ENCODE measurements at places on chromosomes 13 and 19.

DNA sequence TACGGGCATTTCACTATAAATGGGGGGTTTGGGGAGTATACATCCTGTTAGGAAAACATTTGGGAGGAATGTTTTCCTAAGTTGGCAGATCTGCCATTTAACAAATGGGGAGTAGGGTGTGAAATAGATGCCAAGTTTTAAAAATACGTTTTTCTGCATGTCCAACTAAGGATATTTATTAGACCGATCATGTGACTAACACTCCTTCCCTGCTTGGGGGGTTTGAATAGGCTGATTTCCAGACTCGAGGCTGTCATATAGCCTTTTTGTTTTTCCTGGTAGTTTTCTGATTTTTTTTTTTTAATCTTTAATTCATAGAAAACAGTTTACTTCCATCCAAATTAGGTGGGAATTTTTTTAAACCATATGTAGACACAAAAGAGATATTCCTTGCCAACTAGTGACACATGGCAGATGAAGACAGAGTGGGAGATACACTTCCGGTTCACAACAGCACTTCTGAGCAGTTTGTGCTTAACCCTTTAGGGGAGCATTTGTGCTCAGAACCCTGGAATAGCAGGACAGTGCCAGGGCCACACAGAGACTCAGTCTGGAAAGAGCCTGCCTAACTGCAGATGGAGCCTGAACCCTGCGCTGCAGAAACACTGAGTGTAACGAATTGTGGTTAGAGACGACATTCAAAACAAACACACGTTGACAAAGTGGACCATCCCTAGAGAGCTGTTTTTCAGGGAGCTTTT is 5.6 kb upstream of the GATAD2A start:
- DNase-seq: no peak

GRCh38 chr13:93847162-93847561 is 620.6 kb downstream of the GPC6 start:
- no peak for DNase-seq

DNA sequence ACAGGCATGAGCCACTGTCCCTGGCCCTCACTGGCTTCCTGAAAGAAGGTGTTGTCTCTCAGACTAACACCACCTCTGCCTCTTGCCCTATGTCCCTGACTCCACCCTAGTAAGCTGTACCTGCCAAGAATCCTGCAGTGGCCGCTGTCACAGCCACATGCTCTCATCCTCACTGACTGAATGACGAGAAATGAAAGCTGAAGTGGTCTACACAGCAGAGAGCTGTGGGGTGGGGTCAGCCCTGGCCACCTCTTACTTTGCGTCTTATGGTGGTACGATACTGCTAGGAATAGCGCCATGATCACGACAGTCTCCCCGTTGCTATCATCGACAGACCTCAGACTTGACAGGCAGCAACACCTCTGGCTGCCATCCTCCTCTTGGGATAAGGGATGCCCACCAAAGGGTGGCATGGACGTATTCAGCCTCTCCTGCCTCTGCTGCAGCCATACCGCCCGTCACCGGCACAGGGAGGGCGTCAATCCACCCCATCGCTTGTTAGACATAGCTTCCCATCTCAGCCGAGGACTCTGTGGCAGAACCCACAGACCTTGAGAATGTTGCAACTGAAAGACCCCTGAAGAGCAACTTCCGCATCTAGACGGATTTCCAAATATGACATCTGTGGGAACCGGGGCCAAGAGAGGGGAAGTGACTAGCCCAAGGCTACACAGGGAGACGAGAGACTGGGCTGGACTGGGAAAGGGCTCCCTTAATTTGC is 809 bp downstream of the MYO1F start:
- DNase-seq: no peak

GRCh38 chr19:42440357-42441048 is 2.2 kb downstream of the CXCL17 start:
- peak; percentile 79 for DNase-seq

GRCh38 chr19:52901842-52902241 is 4.4 kb upstream of the ZNF320 start:
- no peak for DNase-seq

DNA sequence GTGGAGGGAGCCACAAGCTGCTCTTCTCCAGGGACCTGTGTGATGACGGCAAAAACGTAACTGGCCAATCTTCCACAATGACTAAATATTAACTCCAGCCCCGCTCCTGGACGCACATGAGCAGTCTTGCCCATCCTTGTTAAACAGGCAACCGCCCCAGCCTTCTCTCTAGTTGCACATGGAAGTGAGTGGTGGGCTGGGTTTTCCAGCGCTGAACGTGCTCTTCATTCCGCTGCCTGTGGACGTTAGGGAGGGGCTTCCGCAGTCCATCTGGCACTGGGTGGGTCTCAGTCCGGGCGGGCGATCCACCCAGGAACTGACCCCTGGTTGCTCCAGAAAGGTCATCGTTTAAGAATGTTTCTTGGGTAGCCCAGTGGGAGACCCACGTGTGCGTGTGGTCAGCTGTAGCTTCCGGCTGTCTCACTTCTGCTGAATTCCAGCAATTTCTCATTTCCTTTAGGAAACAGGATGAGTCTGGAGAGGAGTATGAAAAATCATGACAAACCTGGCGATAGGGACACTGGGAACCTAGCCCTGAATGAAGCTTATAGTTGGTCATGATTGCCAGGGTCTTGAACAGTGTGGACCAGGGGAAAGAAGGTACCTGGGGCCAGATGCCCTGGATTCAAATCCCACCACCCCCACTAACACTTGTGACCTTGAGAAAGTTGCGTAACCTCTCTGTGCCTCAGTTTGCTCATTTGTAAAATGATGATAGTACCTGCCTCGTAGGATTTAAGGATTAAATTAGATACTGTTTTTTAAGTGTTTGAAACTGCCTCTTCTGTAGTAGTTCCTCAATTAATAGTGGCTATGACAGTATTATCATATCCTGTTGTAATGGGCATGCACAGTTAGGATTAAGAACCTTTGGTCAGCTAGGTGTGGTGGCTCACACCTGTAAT is 92.6 kb downstream of the SIPA1L3 start:
- no peak for DNase-seq

- peak; percentile 52 for DNase-seq
Observed at GRCh38 chr19:10431254-10431942, 11.1 kb downstream of the PDE4A start.

DNA sequence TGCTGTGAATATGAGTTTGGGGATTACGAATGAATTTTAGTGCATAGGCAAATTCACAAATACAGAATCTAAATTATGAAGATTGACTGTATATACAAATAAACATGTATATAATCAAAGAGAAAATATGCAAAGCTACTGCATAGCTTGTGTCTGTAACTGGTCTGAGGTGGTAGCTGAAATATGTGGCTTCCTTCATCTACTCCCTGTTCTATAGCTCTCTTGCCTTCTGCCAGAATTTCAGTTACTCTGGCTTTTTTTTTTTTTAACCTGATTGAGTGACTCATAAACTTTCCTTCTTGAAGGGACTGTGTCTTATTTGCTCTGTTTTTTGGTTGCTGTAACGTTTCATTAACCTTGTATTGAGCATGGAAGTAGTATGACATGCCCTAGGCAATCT is 26.6 kb downstream of the DNAJC3 start:
- DNase-seq: no peak

GRCh38 chr13:48749699-48750473 is 96.2 kb downstream of the CYSLTR2 start:
- no peak for DNase-seq

GRCh38 chr19:17156947-17157302 is 58.2 kb upstream of the USE1 start:
- DNase-seq: no peak

GRCh38 chr13:28449826-28450773 is 44.8 kb downstream of the FLT1 start:
- DNase-seq: no peak

GRCh38 chr19:38319421-38320258 is at the start of gene KCNK6:
KCNK6 (plus strand) TSS chr19:38319845; CDS start chr19:38319951, 106 bp downstream.
- no peak for DNase-seq

DNA sequence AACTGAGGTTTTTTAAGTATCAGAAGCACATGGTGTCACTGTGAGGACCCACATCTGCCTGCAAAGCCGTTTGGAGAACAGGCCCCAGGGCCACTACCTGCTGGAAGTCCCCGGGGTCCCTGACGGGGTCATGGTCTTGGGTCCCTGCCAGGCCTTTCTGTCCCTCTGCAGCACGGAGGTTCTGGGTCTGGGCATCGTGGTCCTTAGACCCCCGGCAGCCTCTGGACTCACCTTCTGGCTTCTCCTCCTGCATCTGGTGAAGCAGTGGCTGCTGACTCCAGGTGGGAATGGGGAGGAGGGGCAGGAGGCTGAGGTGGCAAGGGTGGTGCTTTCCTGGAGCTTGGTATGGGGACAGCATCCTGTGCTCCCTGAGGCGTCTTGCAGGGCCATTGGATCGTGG is 198.6 kb downstream of the TEX29 start:
- DNase-seq: no peak

- no peak for DNase-seq
Observed at GRCh38 chr13:85771856-85772255, 27.4 kb downstream of the SLITRK6 start.

DNA sequence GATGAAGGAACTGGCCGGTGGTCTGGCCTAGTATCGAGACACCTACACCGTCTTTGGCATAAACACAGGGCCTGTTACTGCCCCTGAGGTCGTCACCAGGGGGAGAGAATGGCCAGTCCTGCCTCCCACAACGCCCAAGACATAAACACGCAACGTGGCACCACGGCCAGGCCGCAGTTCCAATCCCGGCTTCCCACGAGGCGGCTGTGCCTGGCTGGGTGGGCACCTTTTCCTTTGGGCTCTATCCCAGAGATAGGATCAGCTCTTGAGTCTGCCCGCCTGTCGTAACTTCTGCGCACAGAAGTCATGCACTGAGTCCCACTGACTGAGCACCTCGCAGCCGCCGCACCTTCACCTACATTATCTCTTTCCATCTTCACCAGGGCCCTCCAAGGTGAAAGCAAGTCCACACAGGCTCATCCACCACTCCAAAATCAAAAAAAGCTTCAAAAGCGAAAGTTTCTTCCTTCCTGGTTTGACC is 1.1 kb downstream of the MIER2 start:
- no peak for DNase-seq

DNA sequence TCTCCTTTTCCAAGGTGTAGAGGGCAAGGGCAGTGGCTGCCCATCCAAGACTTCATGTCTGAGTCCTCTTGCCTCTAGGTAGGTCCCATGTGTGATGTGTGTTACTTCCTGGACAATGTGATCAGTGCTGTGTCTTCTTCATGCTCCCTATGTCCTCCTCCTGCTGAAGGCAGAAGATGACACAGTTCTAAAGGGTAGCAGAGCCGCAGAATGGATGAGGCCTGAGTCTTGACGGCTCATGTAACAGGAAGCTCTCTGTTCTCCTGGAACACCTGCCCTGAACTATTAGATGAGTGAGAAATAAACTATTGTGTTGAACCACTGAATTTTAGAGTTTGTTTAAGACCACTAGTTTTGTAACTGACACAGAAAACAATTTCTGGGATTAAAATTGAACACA is 165.9 kb downstream of the NDFIP2 start:
- no peak for DNase-seq

- no peak for DNase-seq
Observed at GRCh38 chr13:72430923-72431322, 296.5 kb downstream of the MZT1 start.

GRCh38 chr13:108214441-108215271 is 680 bp downstream of the LIG4 start:
- no peak for DNase-seq

- DNase-seq: no peak
Observed at GRCh38 chr13:99228737-99229691, 28.4 kb downstream of the UBAC2 start.

GRCh38 chr13:75220861-75221260 is 261.1 kb downstream of the TBC1D4 start:
- DNase-seq: no peak

DNA sequence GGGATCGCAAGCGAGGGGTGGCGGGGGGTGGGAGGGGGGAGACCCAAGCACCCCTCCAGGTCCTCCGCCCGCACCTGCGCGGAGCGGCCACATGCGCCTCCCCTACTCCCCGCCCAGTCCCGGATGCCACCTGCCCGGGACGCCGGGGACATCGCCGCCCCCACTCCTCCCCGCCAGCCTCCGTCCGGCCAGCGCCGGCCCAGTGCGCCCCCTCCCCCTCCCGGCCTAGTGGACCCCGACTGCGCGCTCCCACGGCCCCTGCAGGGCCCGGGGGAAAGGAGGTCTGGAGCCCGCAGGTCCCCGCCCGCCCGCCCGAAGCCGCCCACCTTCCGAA is 263 bp downstream of the RHPN2 start:
- DNase-seq: no peak

DNA sequence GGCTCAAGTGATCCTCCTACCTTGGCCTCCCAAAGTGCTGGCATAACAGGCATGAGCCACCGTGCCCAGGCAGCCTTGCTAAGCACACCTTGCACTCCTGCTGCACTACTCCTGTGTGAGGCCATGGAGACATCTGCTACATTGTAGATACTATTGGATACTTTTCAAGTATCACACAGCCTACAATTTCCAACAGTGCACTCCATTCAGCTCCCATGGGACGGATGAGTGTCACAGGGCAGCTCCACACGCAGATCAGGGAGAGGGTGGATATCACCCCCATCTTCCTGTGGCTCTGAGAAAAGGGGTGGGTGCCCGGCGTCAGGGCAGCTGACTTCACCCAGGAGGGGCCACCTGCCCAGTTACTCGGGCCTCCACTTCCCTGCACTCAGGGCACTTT is 39.1 kb upstream of the CCNE1 start:
- no peak for DNase-seq

DNA sequence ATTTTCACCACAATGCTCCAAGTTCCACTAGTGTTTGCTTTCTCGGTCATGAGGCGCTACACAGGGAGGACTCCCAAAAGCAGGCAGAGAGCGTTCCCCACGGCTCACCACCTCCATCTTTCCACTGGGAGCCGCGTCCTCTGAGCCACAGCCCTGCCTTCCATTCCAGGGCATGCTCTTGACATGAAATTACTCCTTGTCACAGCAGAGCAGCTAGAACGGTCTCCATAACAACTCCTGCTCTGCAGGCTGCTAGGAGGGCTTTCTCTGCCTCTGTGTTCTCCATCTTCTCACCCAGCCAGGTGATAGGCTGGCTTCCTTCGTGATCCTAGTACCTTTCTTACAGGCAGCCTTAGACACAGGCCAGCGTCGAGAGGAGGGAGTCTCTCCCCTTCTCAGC is 171.8 kb upstream of the UBL3 start:
- no peak for DNase-seq

DNA sequence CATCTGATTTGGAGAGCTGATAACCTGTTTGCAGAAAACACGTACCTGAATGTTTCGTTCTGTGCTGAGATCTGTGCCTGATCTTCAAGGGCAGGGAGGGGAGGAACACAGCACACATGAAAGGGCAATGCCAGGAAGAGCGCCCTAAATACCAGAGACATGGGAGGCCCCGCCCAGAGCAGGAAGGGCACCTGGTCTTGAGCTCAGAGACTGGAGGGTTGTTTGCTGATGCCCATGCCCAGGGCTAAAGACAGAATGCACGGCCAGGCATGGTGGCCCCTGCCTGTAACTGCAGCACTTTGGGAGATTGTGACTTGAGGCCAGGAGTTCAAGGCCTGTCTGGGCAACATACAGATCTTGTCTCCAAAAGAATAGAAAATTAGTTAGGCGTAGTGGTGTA is 183.2 kb downstream of the TUBA3C start:
- no peak for DNase-seq

- DNase-seq: no peak
Observed at GRCh38 chr19:5719274-5719960, 529 bp downstream of the LONP1 start.
